NCI-H524 treated with DMSO at 0.1 percent for 48 hours (cell line): ENCODE measurements at places on chromosomes 16 and 17.

DNA sequence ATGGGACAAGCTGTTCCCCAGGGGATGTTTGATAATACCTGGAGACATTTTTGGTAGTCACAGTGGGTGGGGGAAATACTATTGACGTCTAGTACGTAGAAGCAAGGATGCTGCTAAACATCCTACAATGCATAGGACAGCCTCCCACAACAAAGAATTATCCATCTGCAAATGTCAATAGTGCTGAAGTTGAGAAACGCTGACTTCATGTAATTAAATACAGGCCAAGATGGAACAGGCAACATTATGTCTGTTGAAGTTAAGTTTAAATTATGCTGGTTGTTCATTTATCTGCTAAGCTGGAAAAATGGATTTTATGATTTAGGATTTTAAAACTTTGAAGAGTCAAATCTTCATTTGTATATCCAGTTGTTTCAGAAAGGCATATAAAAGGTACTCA is 341.2 kb upstream of the DYNLRB2 start:
- no peak for DNase-seq

GRCh38 chr16:525520-526180 is 1.9 kb upstream of the CAPN15 start:
- DNase-seq, result no peak

DNA sequence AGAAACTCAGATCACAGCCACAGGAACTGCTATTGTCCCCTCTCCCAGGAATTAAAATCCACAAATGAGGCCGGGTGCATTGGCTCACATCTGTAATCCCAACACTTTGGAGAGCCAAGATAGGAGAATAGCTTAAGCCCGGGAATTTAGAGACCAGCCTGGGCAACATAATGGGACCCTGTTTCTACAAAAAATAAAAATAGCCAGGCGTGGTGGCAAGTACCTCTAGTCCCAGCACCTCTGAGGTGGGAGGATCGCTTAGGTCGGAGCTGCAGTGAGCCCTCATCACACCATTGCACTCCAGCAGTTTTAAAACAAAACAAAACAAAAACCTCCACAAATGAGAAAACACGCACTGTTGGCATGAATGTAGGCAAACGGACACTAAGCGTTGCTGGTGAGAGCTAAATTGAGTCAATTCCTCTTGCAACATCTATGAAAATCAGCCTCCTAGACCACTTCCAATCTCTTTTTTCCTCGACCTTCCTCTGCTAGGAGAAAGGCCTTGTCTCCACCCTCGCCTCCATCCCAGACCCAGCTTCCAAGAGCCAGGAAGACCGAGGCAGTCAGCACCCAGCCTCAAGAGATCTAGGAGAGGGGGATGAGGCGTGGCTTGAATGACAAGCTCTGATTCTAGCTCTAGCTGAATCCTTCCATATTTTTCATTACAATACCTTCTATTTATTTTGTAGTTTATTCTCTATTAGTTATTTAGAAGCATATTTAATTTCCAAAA is 14.8 kb downstream of the TLE7 start:
- no peak for DNase-seq

DNA sequence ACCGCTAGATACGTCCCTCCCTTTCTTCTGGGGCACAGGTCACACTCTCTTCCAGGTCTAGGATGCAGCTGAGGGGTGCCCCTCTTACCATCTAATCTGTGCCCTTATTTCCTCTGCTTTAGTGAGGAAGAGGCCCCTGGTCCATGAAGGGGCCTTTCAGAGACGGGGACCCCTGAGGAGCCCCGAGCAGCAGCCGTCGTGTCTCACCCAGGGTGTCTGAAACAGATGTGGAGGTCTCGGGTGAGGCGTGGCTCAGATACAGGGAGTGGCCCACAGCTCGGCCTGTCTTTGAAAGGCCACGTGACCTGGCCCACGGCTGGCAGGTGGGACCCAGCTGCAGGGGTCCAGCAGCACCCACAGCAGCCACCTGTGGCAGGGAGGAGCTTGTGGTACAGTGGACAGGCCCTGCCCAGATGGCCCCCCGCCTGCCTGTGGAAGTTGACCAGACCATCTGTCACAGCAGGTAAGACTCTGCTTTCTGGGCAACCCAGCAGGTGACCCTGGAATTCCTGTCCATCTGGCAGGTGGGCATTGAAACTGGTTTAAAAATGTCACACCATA is 15.6 kb downstream of the SCGB1C2 start:
- DNase-seq, result no peak

DNA sequence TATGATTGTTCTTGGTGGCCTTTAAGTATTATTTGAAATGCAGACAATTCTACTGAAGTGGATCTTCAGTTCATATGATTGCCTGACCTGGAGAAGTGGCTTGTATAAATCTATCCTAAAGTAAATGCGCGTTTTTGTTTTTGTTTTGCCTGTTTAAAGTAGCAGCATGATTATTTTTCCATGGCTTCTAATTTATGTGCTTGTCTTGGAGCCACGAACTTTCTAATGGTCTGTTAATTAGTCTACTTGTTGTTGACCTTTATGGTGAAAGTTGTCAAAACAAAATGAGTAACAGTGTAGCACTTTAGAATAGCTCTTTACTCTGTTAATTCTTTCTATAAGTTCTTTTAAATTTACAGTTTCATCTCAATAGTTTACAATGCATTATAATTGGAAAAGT is 1.7 kb downstream of the PRKAR1A start:
- no peak for DNase-seq

DNA sequence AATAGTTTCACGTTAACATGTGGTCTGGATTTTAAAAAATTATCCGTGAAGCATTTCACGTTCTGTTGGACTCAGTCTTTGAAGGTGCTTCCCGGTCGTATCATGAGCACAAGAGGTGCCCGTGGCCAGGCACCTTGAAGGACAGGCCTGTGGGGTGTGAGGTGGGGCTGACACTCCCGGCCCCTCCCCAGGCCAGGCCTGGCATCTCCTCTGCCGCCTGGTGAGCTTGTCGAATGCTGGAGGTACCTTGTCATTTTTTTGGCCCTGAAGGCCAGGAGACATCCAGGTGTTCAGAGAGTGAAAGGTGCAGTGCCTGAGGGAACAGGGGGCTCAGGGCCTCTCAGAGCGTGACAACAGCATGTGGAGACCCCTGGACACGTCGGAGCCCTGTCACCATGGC is 11.7 kb downstream of the ZNF469 start:
- no peak for DNase-seq

DNA sequence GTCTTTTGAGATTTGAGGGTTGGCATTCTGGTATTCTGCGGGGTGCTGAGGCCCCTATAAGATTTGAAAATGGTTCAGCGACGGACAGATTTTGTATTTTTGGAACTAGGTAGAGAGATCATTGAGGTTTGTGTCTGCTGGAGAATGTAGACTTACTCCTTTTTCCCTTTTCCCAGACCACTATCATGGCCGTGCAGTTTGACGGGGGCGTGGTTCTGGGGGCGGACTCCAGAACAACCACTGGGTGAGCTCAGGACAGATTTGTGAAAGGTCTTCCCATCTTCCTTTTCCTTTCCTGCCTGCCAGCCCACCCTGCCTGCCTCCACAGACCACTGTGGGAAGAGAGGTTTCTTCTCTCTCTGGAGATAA is 572 bp downstream of the PSMB6 start:
- no peak for DNase-seq

DNA sequence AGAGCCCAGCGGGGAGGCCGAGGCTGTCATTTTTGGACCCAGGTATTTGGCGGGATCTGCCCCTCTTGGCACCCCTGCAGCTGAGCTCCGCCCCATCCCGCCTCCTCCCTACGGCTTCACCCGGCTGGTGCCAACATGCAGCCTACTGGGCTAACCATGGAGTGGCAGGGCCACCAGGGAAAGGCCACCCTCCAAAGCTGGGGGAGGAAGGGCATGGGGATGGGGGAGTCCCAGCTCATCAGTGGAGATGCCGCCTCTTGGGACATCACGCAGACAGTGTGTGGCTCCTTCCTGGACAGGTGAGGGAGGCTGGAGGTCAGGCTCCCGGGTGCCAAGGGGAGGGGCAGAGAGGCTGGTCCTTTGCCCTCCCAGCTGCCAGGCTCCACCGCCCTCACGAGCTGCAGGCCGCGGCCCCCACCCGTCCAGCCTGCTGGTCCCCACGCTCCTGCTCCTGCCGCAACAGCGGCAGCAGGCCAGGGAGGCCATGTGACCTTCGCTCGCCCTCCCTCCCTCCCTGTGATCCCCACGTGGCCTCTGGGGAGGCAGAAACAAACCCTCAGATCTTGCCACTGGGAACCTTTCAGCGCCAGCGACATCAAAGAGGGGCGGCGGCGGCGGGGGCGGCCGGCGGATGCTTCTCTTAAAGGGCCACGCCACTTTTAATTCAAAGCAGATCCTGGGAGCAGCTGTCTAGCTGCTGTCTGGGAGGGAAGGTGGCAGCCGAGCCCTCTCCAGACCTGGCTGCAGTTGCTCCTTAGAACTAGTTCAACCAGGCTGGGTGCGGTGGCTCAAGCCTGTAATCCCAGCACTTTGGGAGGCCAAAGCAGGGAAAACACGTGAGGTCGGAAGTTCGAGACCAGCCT is 6.8 kb upstream of the NOTUM start:
- DNase-seq, result peak; percentile 90

- DNase-seq, result no peak
Observed at GRCh38 chr17:10421900-10422542, at the start of gene MYH8. Gene MYH8, minus strand, starts transcription at chr17:10421950. Its CDS starts 1,723 bp downstream, at chr17:10420227.

- DNase-seq, result no peak
Observed at GRCh38 chr17:71548540-71549190, 572.2 kb upstream of the SOX9 start.

DNA sequence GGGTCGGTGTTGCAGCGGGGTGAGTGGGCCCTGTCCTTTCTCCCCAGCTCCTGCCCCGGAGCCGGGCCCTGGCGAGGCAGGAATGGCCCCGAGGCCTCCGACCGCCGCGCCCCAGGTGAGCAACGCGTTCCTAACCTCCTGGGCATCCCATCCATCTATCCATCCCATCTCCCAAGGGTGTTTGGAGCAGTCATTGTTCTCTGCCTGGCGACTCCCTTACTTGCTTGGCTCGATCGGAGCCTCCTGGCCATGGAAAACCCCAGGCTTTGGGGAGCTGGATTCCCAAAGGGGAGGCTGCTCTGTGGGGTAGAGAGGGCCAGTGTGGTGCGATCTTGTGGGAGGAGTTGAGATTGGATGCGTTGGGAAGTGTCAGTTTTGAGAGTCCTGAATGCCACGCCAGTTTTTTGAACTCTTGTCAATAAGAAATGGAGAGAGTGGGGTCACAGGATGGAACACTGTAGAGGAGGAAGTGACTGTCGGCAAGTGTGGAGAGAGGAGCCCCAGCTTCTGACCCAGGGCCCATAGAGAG is 684 bp downstream of the ZFP90 start:
- no peak for DNase-seq

- no peak for DNase-seq
Observed at GRCh38 chr16:50901062-50901461, 159.2 kb downstream of the CYLD start.

GRCh38 chr17:48575066-48575582 is 3.0 kb downstream of the HOXB4 start:
- DNase-seq, result no peak

DNA sequence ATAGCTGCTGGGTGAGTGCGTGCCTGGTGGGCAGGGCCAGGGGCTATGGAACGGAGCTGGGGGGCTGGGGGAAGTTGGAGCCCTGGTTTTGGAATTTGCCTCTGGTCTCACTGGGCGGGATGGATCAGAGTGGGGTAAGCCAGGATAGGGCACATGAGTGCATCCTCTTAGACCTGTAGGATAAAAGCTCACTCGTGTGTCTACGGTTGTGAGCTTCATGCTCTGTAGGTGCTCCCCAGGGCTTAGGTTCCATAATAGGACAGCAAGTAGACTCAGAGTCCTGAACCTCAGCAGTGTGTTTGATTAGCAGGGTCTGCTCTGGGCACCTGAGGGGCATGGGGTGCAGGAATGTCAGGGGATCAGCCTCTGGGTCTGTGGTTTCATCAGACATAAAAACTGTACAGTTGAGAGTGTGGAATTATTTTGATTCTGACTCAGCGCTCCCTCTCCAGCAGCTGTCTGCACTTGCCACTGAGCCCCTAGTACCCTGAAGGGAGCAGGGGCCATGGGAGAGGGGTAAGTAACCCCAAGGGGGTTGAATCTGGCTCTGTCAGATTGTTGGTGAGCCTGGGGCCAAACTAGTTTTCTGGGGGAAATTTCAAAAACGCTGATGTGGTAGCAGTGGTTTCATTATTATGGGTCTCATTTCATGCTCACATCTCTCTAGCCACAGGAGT is 84.2 kb upstream of the LGALS9 start:
- DNase-seq, result no peak

DNA sequence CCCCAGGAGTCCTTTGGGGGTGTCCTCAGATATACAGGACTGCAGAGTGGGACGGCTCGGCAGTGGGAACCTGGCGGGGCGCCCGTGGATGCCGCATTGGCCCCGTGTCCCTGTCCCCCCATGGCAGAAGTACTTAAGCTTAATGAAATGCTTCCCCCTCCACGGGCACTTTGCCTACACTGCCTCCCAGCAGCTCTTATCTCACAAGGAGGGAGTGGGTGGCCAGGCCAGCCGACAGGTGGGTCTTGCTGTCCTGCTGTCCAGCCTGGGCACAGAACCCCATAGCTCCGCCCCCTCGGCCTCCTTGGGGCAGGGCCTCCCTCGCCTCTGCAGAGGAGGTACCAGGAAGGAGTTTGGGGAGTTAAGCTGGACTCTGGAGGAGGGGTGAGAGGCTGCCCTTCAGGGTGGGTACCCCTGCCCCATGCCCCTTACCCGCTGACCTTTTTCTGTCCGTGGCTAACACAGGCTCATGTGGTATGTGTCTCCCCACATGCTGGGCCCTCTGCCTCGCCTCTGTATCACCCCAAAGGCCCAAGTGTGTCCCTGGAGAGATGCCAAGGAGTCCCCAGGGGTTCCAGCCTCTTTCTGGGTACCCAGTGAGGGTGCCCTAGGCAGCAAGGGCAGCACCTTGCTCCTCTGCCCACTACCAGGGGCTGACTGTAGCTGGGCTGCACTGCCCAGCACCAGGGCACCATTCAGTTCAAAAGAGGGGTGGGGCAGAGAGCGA is 8.7 kb downstream of the THRA start:
- DNase-seq, result no peak

GRCh38 chr17:75115555-75115954 is 5.8 kb downstream of the ARMC7 start:
- DNase-seq, result no peak
